ENCODE measurements at places on chromosomes 16 and 17.

DNA sequence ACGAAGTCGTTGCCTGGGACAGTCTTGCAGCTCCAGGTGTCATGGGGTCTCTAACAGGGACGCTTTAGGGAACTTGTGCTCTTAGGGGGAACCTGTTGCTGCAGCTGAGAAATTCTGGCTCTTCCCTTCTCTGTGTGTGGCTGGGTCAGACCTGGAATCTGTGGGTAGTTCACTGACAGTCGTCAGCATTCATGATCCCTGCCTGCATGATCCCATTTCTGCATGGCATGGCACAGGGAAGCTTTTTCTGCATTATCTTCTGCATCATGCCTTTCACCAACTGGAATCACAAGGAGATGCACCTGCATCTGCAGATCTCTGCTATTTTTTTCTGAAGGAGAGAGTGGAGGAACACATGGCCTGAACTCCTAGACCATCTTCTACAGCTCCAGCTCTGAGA, 85.6 kb downstream of the SOX9 start:
- no peak for DNase-seq

- DNase-seq = no peak
Observed at GRCh38 chr16:87954826-87955225, 3.6 kb downstream of the BANP start.

DNA sequence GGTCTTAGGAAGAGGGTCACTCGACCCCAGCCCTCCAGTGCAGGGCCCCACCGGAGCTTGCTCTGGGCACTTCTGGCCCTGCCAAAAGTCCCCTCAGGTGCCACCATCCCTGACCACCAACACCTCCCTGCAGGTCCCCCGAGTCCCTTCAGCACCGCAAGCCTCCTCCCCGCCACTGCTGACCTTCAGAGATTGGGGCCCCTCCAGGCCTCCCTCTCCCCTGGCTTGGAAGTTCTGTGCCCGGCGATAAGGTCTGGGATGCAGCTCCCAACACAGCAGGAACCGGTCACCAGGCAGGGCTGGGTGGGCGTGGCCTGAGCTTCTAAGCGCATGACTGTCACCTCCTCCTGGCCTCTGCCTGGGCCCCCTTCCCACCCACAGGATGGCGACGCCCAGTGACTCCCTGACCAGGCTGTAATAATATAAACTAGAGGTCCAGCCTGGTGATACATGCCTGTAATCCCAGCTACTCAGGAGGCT, 11.2 kb downstream of the PIEZO1 start:
- DNase-seq = peak; percentile 82

DNA sequence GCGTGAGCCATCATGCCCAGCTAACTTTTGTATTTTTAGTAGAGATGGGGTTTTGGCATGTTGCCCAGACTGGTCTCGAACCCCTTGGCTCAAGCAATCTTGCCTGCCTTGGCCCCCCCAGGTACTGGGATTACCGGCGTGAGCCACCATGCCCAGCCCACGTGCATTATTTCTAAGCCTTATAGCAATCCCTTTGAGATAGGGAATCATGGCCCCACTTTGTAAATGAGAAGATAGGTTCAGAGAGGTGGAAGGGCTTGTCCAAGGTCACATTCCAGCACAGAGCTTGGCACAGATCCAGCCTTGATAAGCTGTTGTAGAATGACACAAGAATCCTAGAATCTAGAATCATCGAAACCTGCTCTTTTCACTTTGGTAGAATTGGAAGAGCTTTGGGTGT, 4.2 kb upstream of the PYCARD start:
- no peak for DNase-seq

- DNase-seq = no peak
Observed at GRCh38 chr16:57996406-57997175, 3.9 kb downstream of the ZNF319 start.

Measured in NCI-H82 (cell line).